Foreskin fibroblast (primary cell): ENCODE measurements at places on chromosomes 1 and 21.

DNA sequence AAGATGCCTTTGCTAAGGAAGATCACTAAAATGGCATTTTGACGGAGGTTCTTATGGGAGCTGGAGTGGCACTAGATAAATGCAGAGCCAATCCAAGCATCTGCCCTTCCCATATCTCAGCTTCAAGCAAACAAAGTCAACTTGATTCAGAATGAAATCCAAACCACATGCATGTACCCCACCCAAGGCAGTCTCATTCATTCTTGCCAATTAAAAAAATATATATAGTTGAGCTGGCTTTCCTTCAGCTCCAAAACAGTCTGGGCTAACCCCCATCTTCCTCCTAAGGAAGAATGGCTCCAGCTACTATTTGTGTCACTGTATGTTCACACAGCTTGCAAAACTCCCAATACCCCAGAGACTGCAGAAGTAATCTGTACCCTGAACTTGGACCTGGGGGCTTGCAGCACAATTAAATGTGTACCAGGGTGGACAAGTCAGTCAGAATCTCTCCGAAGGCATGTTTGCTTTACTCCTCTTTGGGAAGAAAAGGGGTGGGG is 35.4 kb downstream of the GPR3 start:
- peak; percentile 27 for DNase-seq

GRCh38 chr1:91925644-91926435 is 23.4 kb upstream of the BRDT start:
- DNase-seq, result no peak

DNA sequence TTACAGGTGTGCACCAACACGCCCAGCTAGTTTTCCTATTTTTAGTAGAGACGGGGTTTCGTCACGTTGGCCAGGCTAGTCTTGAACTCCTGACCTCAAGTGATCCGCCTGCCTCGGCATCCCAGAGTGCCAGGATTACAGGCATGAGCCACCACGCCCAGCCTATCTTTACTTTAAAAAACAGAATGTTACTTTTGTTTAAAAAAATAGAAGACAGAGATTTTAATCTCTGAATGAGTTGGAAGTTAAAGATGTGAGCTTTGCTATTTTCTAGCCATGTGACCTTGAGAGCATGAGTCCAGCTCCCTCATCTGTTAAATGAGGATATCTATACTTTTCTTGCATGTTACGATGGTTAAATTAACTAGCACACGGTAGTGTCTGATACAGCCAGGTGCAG is 3.9 kb upstream of the PUM1 start:
- DNase-seq, result no peak

GRCh38 chr1:57835620-57836019 is 411.8 kb upstream of the DAB1 start:
- DNase-seq, result no peak

GRCh38 chr21:46516068-46516467 is 57.4 kb downstream of the DIP2A start:
- no peak for DNase-seq

DNA sequence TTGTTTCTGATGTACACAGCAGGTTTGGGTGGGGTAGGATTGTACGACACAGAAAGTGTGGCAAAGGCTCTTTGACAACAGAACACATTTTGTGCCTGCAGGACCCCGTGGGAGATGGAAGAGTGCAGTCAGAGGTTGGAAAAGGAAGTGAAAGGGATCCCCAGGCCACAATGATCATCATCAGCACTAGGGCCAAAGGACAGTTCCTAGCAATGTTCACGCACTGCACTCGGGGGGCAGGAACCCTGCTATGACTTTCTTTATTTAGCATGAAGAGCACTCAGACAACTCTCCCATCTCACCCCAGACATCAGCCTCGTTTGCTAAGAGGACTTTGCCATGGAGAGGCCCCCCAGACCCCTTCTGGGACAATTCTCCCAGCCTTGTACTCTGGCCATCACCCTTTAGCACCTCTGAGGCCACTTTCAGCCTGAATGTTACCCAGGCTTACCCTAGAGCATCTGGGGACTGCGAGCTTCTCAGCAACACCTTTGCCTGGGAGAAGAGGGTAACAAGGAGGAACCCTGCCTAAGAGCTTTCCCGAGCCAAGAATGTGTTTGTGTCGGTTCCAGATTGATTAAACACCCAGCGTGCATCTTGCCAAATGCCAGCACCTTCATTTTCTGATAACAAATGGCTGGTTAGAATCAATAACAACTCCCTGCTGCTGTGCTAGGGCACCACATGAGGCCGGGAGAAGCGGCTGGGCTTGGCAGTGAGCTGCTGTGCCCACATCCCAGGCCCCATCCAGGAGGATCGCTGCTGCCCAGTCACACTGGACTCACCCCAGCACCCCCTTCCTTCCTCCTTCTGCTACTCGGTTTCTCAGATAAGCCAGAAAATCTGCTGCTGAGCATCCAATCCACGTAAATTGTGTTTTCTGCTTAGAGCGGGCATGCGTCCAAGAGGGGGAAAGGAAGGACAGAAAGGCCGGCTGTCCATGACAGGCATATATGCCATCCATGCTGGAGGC is 633.1 kb downstream of the AJAP1 start:
- DNase-seq, result no peak

GRCh38 chr1:111723091-111723806 is 15.9 kb downstream of the INKA2 start:
- DNase-seq, result no peak

GRCh38 chr1:186782791-186783190 is 46.0 kb upstream of the PLA2G4A start:
- no peak for DNase-seq

- peak; percentile 58 for DNase-seq
Measured at GRCh38 chr1:84582802-84583587, 8.8 kb upstream of the CTBS start.

- DNase-seq, result no peak
Measured at GRCh38 chr1:110012100-110012780, 22.2 kb upstream of the STRIP1 start.

DNA sequence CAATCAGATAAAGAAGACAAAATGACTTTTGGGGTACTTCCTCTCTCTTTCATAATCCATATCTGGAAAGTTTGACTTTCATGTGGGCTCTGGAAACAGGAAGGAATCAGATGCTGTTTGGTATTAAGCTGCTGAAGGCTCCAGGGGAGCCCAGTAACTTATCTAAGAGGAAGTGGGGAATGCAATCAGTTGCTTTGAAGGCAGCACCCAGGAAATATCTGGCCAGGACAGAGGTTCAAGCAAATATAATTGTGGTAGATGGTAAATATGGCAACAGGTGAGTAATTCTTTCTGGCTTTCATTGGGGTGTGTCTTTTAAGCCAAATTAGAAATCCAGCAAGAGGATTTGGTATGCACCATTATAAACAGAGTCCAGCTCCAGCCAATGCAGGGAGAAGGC is 44.4 kb downstream of the COLGALT2 start:
- DNase-seq, result no peak

DNA sequence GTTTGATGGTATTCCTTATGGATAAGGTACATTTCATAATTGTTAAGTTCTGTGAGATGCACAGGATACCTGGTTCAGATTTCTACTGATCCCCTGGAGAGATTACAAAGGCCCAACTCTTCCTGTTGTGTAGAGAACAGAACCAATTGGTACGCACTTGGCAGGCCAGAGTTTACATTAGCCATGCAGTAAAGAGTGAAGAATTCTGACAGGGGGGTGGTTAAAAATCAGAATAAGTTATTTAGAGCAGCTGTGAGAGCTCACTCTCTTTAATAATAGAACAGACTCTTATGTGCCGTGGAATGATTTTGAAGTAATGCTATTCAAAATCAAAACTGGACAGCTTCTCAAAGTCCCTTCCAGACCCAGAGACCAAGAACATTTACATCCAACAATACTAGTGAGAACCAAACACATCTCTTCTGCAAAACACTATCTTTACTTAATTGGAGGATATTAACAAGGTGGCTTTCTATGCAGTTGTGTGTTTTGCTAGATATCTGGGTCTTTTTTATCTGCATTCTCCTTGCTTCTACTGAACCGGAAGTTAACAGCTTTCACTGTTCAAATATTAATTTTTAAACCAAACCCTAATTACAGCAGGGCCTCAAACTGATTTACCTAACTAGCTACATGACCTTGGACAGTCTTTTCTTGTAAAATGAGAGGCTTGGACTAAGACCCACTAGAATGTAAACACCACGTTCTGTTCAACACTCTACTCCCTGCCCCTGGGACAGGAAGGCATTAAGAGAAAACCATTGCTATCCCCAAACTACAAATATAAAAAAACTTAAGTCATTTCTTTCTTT is 4.0 kb downstream of the USP24 start:
- DNase-seq, result no peak

DNA sequence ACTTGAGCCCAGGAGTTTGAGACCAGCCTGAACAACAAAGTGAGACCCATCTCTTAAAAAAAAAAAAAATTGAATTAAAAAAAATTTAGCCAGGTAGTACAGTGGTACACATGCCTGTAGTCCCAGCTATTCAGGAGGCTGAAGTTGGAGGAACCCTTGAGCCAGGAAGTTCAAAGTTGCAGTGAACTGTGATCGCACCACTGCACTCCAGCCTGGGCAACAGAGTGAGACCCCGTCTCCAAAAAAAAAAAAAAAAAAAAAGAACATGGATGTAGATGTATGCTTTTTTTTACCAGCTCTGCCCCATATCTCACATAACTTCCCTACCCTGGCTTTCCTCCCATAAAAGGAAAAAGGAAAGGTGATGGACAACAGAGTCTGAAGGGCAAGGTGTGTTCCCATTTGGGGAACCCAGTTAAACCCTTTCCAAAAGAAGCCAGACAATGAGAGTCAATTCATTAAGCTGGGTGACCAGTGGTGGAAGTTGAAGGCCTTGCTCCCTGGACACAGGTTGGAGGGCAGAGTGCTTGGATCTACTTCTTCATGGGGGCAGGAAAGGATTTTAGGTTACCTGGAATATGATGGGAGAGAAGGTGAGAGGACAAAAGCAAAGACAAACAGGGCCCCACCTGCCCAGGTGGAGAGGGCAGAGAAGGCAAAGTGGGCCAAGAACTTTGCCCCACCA is 2.9 kb downstream of the KRTCAP2 start:
- DNase-seq, result no peak

- no peak for DNase-seq
Measured at GRCh38 chr21:46468108-46468774, 9.6 kb downstream of the DIP2A start.

DNA sequence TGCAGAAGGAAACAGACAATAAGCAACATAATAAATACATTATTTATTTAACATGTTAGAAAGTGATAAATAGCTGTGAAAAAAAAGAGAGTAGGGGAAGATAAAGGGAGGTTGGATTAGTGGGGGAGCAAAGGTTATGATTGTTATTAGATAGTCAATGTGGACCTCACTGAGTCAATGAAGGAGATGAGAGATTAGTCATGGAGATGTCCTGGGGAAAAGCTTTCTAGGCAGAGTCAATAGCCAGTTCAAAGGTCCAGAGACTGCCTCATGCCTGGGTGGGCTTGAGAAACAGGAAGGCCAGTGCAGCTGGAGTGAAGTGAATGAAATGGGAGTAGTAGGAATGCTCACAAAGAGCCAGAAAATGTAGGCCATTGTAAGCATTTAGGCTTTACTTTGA is 187.1 kb upstream of the CACYBP start:
- DNase-seq, result peak; percentile 27

- no peak for DNase-seq
Measured at GRCh38 chr1:6301526-6301925, 40.6 kb upstream of the GPR153 start.

DNA sequence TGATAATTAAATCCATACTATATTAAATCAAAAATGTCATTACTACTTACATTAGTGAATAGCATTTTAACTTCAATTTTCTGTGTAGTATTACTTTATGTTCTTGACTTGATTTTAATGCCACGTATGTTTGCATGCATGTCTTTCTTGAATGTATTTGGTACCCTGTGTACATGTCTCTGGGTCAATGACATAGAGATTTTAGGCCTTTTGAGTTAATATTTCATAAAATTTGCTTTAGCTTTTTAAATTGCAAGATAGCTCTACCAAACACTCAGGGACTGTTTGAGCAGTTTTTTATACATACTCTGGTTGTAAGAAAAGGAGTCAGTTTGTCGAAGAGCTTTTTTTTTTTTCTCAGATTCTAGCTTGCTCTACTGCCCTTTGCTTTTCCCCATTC is 1.5 kb downstream of the MLLT11 start:
- no peak for DNase-seq

DNA sequence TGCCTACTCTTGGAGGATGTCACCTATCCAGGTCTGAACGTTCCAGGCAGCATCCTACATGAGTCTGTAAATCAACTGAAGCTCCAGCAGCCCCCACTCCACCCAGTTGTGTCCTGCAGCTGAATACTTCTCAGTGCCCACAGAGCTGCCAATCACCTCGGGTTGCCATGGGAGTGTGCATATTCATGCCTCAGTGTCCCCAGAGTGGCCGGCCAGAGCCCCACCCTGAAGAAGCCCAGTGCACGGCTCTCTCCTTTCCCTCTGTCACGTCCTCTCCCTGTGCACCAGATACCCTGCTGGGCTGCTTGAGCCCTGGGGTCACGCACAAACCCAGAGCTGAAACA is 16.1 kb upstream of the GSTM4 start:
- no peak for DNase-seq

- DNase-seq, result no peak
Measured at GRCh38 chr1:69998847-69999246, 206.5 kb downstream of the LRRC40 start.

GRCh38 chr21:36709030-36709867 is 10.3 kb downstream of the SIM2 start:
- no peak for DNase-seq

DNA sequence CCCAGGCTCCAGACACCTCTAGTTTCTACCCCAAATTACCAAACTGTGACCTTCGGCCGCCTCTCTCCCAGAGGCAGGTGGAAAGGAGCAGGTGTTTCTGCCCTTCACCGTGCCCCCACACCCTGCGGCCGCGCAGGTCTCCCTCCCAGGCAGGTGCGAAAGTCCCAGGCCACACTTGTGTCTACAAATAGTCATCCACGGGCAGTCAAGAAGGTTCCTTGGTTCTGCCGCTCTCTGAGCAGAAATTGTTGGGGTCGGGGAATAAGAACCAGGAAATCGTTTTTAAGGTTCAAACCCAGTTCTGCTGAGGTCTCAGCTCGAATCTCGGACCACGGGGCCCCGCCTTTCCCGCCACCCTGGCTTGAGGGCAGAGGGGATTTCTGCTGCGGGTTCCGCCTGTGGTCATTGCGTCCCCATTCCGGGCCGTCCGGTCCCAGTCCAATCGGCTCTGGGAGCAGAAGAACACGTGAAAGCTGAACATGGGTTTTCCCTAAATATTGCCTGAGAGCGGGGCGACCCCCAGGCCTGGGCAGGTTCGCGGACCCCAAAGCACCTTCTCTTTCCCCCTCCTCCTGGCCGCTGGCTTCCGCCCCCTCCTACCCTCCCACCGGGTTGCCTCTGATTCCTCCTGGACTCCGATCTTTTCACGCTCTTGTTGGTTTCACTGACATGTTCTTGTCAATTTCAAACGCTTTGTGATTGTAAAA is 1.2 kb upstream of the ATF3 start:
- no peak for DNase-seq
